ENCODE measurements at places on chromosomes 11 and 22.

- no peak for DNase-seq
Measured at GRCh38 chr11:130462101-130462885, 13.8 kb downstream of the ADAMTS15 start.

- peak; percentile 83 for DNase-seq
Measured at GRCh38 chr11:69915501-69916250, 96.5 kb upstream of the FGF3 start.

DNA sequence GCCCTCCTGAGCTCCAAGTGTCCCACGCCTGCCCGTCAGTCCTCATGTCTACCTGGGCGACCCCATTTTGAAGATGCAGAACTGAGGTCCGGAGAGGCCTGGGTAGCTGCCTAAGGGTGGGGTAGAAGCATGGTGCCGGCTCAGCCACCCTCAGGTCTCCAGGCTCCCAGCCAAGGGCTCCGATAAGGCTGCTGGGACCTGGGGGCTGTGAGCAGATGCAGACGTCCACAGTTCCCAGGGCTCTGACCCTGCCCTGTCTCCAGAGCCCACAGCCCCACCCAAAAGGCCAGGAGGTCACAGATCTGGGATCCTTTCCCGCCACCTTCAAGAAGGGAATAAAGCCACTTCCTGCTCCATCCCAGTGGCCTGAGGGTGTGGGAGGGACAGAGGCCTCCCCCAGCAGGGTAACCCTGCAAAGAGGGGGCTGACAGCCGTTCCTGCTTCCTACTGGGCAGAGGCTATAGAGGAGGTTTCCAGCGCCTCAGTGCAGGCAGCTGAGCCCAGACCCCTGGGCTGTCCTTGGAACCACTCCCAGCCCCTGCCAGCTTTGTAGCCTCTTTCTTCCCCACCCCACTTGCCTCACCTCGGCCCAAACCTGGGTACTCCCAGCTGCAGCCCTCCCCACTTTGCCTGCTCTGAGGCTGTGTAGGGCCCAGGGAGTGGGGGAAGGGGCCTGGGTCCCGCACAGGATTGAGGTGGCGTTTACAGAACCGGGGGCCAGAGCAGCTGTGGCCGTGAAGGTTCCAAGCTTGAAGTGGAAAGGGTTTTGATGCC lies 85.5 kb downstream of the CDKN1C start:
- no peak for DNase-seq

DNA sequence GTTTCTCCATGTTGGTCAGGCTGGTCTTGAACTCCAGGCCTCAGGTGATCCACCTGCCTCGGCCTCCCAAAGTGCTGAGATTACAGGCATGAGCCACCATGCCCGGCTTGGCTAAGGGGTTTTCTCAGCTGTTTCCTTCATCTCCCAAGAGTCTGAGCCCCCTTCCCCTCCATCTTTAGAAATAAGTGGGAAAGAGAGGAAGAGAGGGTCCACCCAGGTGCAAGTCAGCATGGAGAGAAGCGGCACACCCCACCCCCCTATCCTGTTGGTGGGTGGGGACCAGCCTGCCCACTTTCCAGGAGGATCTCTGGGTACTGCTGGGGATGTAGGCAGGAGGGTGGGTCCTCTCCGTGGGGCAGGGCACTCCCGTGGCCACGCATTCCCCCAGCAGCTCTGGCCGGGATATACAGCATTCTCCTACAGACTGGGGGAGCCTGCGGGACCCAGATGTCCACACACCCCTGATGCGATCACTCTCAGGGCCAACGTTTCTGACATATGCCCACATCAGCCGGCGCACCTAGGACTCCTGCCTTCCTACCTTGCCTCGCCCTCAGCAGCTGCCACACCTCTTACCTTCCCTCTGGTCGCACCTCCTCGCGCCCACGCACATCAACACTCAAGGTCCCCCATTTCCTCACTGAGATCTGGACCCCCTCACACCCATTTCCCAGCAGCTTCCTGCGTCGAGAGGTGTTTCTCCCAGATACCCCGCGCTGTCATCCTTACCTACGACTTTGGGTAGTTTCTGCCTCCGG lies 8.9 kb downstream of the SCARF2 start:
- no peak for DNase-seq

DNA sequence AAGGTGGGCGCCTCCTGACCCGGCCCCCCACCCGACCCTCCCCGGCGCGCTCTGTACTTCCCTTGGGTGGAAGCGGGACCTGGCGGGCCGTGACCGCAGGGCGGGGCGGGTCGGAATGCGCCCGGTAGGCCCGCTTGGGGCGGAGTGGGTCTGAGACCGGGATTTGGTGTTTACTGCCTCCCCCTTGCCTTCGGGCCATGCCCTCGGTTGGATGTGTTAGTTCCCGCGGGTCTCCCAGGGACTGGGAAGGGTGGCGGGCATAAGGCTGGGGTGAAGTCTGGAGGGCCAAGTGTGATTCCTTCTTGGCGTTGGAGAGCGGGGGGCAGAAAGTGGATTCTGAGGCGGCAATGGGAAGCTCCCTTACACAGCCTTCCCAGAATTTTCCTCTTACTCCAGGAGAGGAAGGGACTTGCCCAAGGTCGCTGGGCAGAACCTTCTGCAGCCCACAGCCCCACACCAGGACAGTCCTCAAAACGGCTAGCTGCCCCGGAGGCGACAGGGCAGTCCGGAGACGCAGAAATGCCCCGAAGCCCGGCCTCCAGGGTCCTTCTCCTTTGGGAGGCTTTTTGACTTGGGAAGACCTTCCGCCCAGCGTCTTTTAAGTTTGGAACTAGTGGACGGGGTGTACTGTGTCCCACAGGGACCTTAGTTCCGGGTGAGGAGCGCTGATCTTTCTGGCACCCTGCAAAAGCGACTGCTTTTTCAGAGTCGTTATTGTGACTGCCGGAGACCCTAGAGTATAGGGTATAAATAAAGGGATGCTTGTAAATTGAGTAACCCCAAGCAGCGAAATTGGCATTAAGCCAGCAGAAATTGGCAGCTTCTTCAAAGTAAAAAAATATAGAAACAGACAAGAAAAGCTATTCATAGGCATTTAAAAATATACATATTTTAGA lies 647 bp downstream of the SWAP70 start:
- peak; percentile 51 for DNase-seq
